ENCODE measurements at places on chromosomes 12 and 14.
A peak's percentile ranks its signal among the peaks of the same experiment; 100 is the strongest.

GRCh38 chr12:68447797-68448260 lies 115.7 kb upstream of the MDM1 start:
- no peak for DNase-seq

DNA sequence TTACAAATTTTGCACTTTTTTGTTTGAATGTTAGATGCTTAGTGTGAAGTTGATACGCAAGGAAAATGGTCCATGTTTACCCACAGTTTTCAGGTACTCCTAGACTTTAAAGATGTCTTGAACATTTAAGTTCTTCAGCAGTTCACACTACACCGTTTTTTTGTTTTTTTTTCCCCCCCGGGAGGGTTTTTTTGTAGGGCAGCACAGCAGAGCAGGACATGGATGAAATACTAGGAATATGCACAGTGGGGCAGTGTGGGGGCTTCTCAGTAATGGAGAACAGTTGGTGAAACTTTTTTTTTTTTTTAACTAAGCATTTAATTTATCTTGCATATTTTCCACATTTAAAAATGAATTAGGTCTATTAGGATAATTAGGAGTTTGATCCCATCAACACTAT lies 4.9 kb downstream of the RAN start:
- DNase-seq = no peak

GRCh38 chr12:32053881-32054624 lies 52.6 kb upstream of the BICD1 start:
- DNase-seq = peak; percentile 83

DNA sequence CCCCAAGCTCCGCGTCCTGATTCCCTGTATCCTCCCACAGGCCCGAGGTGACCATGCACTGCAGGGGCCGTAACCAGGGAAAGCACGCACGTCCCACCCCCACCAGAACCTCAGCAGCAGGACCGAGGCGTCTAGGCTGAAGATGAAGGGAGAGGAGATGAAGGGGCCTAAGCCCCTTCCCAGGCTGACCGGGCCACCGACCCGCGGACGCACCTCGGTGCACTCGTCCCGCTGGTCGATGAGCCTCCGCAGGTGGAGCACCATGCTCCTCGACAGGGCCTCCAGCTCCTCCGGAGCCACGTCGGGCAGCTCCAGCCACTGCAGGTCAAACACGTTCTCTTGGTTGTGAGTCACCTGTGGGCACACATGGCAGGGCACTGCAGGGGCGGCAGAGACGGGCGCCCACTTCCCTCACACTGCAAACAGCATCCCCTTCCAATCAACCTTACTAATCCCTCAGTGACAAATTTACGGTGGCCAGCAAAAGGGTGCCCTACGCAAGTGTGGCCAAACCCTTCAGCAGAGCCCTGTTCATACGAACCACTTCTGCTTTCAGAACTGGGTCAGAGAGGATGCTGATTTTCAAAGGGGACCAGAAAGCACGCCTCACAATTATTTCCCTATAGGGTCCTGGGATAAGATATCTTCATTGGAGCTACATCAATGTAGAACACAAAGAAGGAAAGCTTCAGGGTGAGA lies 77.8 kb downstream of the CCDC88C start:
- no peak for DNase-seq

- no peak for DNase-seq
Measured at GRCh38 chr14:100618318-100618693, 31.1 kb upstream of the BEGAIN start.

GRCh38 chr12:57839996-57840395 lies 6.5 kb downstream of the CTDSP2 start:
- no peak for DNase-seq

GRCh38 chr12:114774197-114774596 lies 90.2 kb upstream of the TBX3 start:
- no peak for DNase-seq

- DNase-seq = no peak
Measured at GRCh38 chr14:76355771-76356170, 20.2 kb upstream of the ESRRB start.

- DNase-seq = peak; percentile 50
Measured at GRCh38 chr14:69572030-69572840, 2.4 kb downstream of the CCDC177 start.

GRCh38 chr12:51391283-51392123 lies at the start of gene GALNT6:
TSS of gene GALNT6 (minus strand) at chr12:51391406. CDS start at chr12:51379781, 11,625 bp downstream.
- peak; percentile 91 for DNase-seq

DNA sequence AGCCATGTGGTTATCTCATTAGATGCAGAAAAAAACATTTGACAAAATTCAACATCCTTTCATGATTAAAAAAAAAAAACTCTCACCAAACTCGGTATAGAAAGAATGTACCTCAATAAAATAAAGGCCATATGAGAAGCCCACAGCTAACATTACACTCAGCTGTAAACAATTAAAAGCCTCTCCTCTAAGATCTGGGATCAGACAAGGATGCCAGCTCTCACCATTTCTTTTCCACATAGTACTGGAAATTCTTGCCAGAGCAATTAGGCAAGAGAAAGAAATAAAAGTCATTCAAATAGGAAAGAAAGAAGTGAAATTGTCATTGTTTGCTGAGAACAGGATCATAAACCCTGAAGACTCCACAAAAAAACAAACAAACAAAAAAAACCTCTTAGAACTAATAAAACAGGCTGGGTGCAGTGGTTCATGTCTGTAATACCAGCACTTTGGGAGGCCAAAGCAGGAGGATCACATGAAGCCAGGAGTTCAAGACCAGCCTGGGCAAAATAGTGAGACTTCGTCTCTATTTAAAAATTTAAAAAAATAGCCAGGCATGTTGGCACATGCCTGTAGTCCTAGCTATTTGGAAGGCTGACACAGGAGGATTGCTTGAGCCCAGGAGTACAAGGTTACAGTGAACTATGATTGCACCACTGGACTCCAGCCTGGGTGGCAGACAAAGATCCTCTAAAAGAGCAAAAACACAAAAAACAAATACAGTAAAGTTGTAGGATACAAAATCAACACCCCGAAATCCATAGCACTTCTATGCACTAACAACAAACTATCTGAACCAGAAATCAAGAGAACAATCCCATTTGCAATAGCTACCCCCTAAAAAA lies 114.4 kb downstream of the FOXA1 start:
- no peak for DNase-seq

DNA sequence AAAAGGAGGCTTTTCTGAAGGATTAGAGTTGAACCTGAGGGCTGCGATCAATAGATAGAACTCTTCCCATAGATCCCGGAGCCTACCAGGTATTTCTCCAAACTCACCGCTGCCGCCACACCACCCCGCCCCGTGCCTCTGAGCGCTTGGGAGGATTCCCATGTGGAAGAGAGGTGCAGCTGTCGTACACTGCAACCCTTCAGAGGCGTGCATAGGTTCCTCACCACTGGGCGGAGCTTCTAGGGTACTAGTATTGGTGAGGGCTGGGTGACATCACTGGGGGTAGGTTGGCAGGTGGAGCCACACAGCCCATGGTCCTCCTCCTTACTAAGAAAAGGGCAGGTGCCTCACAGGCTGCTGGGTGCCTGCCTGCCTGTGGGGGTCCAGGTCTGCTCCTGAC lies 127.0 kb downstream of the TSPAN9 start:
- no peak for DNase-seq

DNA sequence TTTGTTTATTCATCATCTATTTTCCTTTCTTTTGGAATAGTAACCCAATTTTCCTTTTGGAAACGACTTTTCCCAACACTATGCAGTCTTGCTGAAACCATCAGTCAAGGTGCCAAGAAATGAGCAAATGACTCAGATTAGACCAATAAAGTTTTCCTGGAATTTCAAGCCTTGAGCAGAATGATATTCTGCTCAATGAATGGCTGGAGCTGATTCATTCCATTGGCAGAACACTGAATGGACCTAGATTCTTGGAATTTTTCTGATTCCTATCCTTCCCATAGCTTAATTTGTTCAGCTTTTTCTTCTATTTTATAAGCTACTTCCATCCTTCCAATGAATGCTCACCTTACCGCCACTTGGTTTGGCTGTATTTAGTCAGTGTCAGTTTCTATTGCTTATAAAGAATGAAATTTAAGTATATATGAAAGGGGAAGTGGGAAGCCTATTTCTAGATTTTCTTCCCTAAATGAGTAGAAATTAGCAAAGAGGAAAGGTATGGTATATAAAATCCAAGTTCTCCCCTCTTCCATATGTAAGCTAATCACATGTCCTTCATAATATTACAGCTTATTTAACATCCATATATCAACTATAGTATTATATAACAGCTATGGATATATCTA lies 89.0 kb downstream of the C14orf39 start:
- DNase-seq = no peak

DNA sequence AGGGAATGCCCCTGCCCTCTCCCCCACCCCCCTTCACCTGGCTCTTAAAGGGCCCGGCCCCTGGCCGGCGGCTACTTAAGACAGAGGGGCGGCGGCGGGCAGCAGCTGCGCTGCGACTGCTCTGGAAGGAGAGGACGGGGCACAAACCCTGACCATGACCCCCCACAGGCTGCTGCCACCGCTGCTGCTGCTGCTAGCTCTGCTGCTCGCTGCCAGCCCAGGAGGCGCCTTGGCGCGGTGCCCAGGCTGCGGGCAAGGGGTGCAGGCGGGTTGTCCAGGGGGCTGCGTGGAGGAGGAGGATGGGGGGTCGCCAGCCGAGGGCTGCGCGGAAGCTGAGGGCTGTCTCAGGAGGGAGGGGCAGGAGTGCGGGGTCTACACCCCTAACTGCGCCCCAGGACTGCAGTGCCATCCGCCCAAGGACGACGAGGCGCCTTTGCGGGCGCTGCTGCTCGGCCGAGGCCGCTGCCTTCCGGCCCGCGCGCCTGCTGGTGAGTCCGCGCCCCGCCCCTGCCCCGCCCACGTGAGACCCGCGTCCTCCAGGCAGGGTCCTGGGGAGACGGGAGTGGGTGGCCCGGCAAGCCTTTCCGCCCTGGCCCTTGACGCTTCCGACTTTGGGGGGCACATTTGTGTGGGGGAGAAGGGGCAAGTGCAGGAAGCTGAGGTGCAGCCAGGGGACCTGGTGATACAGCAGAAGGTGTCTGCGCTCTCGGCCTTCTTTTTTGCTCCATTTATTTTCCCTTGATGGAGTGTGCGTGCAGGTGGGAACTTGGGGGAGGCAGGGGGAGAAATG lies at the start of gene IGFBP6:
Gene IGFBP6, plus strand, starts transcription at position 104 of the 790 bp plus-strand sequence. Its CDS starts 51 bp downstream, at position 155.
- DNase-seq = peak; percentile 76

DNA sequence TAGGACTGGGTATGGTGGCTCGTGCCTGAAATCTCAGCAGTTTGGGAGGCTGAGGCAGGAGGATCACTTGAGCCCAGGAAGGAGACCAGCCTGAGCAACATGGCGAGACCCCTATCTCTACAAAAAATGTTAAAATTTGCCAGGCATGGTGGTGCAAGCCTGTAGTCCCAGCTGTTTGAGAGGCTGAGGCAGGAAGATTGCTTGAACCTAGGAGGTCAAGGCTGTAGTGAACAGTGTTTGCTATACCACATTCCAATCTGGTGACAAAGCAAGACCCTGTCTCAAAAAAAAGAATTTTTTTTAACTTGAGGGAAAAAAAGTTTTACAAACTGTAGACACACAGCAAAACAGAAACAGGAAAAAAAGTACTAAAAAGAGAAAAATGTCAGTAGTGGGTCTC lies 2.3 kb upstream of the MAP3K9 start:
- DNase-seq = no peak

DNA sequence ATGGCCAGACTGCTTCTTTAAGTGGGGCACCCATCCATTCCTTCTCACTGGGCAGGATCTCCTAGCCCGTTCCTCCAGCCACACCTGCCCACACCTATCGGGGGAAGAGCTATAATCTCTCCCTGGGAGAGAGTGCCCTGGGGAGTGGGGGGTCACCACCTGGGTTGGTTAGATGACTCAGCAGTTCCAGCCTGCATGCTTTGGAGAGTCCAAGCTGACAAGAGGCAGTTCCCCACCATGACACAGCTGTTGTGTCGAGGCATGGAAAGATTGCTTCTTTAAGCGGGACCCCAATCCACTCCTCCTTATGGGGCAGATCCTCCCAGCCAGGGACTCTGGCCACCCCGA lies 52.6 kb upstream of the PPFIA2 start:
- no peak for DNase-seq

- DNase-seq = no peak
Measured at GRCh38 chr12:27896419-27896990, 76.0 kb downstream of the PTHLH start.

- no peak for DNase-seq
Measured at GRCh38 chr14:74956280-74957072, 1.1 kb upstream of the PGF start.

GRCh38 chr14:104805326-104805678 lies 4.4 kb downstream of the ZBTB42 start:
- DNase-seq = peak; percentile 91

DNA sequence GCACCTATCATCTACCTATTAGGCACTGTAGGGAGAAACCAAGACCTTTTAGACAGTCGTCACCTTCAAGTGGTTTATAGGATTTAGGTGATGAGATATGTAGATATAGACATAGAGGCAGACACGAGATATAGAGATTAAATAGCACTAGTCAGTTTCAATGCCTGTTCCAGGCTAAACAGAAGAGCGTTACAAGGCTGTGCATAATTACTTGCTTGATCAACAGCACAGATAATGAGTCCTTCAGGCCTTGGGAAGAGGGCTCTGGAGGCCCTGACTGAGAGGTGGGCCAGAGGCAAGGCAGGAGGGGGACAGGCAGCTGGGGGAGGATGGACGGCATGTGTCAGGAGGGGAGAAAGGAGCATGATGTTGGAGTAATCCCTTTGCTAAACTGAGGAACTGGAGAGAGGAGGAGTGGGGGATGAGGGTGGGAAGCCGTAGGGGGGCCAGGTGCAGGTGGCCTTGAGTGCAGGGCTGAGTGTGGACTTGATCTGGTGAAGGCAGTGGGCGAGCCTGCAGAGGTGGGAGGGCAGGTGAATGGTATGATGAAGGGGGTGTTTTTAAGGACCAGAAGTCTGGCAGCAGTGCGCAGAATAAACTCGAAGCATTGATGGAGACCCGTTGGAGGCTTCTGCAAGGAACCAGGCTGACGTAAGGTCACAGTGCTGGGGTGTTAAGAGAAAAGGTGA lies 43.9 kb upstream of the ATP23 start:
- no peak for DNase-seq

DNA sequence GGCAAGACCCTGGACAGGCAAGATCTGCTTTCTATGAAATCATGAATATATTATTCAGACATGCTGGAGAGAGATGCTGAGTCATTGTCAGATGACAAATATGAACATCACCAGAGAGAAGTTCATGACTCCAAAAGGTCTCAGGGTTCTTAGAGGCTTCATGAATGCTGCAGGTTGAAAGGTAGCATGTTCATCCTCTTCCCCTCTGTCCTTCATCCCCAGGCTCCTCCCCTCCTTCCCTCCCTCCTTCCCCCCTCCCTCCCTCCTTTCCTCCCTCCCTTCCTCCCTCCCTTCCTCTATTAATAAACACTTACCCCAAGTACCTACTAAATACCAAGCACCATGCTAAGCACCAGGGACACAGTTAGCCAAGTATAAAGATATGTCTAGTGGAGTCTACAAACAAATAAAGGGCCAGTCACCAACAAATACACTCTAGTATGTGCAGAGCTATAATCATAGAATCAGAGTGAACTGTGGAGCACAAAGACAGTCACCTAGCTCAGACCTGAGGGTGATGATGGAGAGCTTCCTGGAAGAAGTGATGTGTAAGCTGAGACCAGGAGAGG lies 46.2 kb downstream of the RPH3A start:
- no peak for DNase-seq
